ENCODE measurements at places on chromosomes 4 and X.

- no peak for DNase-seq
Observed at GRCh38 chr4:123786920-123787319, 390.3 kb downstream of the SPRY1 start.

DNA sequence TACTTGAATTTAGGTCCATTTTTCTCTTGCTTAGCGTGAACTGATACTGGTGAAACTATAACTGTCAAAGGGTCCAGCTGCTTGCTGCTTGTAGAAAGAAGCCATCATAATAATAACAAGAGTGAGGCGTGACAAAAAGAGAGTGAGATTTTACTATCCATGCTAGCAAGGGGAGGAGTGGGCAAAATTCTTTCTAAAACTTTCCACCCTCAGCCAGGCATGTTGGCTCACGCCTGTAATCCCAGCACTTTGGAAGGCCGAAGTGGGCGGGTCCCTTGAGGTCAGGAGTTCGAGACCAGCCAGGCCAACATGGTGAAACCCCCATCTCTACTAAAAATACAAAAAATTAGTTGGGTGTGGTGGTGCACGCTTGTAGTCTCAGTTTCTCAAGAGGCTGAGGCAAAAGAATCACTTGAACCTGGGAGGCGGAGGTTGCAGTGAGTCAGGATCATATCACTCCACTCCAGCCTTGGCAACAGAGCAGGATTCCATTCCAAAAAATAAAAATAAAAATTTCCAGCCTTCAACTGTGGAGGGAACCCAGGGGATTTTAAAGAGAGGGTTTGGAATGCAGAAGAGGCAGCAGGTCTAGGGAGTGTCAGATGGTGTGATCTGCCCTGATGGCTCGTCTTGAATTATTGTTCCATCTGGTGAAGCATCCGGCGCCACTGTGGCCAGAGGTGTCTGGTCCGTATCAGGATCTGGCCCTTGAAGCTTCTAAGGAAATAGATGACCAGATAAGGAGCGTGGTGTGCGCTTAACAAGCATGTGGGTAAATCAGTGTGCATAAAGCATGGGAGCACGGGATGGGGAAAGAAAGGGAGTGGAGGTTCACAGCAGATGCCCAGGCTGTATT is 51.8 kb downstream of the LRP2BP start:
- no peak for DNase-seq

DNA sequence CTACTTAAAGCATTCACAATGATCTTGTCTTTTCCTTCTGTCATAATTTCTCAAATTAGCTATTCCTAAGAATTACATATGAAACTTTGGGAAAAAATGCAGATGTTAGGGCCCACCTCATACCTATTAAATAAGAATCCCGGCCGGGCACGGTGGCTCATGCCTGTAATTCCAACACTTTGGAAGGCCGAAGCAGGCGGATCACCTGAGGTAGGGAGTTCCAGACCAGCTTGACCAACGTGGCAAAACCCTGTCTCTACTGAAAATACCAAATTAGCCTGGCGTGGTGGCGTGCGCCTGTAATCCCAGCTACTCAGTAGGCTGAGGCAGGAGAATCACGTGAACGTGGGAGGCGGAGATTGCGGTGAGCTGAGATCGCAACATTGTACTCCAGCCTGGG is 158.4 kb upstream of the TLL1 start:
- DNase-seq = no peak

- DNase-seq = no peak
Observed at GRCh38 chr4:47913861-47914219, 543 bp downstream of the NFXL1 start.

GRCh38 chr4:6264225-6264540 is 5.5 kb upstream of the WFS1 start:
- no peak for DNase-seq

DNA sequence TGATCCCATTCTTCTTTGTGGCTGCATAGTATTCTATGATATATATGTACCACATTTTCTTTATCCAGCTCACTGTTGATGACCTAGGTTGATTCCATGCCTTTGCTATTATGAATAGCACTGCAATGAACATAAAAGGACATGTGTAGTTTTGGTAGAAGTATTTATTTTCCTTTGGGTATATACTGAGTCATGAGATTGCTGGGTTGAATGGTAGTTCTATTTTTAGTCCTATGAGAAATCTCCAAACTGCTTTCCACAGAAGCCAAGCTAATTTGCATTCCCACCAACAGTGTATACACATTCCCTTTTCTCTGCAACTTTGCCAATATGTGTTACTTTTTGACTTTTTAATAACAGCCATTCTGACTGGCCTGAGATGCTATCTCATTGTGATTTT is 278.3 kb downstream of the PCDH18 start:
- no peak for DNase-seq

GRCh38 chrX:9786798-9787635 is 788 bp downstream of the SHROOM2 start:
- DNase-seq = no peak

- DNase-seq = no peak
Observed at GRCh38 chrX:21683941-21684340, 25.8 kb upstream of the KLHL34 start.

DNA sequence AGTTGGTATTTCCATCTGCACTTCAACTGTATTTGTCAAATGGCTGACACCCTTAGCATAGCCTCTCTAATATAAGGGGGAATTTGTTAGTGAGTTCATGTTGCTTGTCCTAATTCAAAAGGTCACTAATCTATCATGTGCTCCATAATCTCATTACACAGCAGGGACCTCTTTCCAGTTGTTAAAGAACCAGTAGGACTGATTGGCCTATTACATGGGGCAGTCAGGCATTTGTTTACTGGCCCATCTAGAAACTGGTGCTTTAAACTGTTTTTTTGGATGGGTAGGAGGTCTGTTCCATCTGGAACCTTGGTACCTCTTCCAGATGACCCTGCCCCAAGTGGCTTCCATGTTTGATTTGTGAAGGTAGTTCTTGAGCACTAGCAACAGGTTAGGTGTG is 11.4 kb downstream of the ANK2 start:
- DNase-seq = no peak

- DNase-seq = no peak
Observed at GRCh38 chr4:2793586-2794485, 951 bp downstream of the SH3BP2 start.

- no peak for DNase-seq
Observed at GRCh38 chr4:183284965-183285364, 35.1 kb downstream of the CLDN22 start.

DNA sequence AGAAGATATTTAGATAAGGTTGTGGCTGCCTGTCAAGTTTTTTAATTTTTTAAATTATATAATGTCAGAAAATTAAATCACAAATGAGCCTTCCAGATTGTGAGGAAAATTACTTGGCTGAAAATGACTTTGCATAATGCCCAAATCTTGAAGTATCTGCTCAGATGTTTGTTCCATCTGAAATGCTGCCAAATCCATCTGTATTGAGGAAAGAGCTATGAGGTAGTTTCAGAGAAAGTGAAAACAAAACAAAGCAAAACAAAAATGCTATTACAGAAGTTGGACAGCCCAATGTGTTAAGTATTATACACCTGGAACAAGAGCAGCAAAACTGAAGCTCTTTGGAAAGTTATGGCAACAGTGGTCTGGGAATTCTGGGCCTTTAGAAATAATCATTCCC is 23.3 kb upstream of the GUCY1B1 start:
- DNase-seq = no peak

DNA sequence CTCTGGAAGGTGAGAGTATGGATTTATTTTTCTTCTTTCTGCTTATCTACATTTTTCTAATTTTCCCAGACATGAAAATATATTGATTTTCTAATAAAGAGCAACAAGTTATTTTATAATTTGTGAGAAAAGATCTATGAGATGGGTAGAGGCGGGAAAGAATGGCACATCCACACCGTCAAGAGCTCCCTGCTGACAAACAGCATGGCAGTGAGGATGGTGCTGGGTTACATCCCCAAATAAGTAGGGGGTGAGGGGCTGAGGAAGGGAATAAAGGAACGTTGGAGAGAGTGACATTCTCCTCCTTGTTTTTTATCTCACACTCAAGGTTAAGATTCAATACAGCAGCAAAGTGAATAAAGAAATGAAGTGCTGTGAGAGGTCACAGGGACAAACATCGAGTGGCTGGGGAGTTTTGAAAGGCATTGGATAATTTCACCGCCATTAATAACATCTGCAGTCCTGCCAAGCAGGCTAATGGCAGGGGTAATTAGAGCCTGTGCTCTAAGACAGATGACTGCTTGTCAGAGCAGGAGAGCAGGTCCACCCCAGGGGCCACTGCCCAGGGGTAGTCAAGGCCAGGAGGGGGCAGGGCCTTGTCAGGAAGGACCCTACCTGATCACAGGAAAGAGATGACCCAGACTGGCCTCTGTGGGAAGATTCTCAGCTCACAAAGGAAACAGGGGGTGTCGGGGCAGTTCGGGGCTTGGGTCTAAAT is 323.8 kb downstream of the FBXW7 start:
- DNase-seq = no peak

DNA sequence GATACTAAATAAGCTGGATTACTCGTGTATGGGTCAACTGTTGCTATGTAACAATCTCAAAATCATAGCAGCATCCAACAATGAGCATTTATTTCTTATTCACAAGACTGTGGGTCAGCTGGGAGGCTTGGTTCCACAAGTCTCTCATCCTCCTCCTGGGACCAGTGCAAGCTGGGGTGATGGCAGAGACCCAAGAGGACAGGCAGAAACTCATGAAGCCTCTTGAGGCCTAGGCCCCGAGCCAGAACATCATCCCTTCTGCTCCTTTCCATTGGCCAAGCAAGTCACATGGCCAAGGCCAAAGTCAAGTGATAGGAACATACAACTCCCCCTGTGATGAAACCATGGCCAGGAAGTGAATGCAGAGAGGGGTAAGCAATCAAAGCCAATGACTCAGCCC is 422.1 kb downstream of the BCOR start:
- DNase-seq = no peak

DNA sequence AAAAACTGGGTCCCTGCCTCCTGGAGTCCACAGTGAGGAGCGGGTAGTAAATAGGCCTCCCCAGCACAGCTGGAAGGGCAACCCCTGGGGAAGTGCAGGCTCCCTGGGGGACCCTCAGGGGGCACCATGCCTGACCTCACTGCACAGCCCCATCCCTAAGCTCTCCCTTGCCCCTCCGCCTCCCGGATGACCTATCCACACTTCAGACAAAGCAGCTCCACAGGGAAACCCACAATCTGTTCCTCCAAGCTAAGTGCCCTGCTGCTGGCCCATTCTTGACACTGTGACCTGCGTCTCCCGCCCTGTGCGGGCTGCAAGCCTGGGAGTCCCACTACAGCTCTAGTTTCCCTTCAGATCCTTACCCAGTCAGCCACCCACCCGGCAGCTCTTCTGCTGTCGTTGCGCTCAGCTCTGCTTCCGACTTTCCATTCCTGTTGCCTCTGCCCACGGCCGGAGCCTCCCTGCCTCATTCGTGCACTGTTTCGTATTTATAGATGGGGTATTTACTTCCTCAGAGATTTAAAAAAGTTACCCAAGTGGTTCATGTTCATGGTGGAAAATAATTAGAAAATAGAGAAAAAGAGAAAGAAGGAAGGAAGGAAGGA is 47.0 kb upstream of the STOX2 start:
- DNase-seq = no peak

- DNase-seq = no peak
Observed at GRCh38 chr4:165489786-165490185, 111.0 kb downstream of the CPE start.

DNA sequence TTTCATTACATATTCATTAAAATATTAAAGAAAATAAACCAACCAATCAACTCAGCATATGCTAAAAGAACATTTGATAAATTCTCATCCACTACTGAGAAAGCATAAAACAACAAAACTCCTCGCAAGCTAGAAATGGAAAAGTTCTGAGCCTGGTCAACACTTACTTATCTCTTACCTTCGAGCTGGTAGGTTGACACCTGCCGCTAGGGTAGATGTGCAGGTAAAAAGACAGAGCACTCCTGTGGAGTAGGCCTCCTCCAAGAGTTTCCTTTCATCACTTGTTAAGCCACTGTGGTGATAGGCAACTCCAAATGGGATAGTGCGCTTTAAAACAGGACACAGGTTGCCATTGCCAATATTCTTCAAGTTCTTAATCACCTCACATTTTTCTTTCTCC is 18.9 kb downstream of the HELQ start:
- DNase-seq = no peak

DNA sequence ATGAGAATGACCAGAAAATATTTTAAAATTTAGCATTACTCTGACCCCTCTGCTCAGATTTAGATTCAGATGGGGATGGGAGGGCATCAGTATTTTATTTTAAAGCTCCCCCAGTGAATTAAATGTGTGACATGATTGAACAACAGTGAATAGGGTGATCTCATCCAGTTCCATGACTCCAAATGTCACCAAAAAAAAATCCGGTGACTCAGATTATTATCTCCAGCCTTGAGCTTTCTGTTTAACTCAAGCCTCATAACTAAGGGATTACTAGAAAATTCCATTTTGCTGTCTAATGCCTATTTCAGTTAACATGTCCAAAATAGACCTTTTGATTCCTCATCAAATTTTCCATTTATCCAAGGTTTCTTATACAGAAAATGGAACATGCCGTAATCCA is 121.8 kb upstream of the TMEM47 start:
- no peak for DNase-seq

- DNase-seq = no peak
Observed at GRCh38 chr4:122673252-122673651, 52.4 kb upstream of the IL21 start.

DNA sequence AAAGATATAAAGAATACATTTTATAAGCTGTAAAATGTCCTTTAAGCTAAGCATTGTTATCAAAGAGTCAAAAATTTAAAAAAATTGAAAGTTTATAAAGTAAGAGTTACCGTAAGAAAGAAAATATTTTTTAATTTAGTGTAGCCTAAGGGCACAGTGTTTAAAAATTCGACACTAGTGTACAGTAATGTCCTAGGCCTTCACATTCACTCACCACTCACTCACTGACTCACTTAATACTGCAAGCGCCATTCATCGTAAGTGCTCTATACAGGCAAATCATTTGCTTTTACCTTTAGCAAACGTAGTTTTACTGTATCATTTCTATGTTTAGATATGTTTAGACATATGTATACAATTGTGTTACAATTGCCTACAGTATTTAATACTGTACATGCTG is 20.2 kb downstream of the GLRA3 start:
- no peak for DNase-seq

DNA sequence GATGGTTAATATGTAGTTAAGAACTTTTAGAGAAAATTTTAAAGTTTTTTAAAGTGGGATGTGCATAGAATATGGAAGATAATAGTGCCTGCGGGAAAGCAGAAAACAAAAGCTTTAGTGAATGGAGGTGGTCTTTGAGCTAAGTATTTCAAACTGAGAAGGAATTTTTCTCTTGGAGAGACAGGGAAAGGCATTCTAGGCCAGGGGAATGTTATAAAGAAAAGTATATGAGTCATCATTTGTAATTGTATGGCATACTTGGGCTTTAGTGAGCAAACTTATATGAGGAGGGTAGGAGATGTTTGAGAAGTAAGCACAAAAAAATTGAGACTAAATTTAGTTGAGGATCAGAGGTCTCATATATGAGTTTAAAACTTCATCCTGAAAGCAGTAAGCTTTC is 467.0 kb downstream of the PPARGC1A start:
- DNase-seq = no peak

GRCh38 chrX:110914281-110914680 is 118.7 kb upstream of the CHRDL1 start:
- DNase-seq = no peak

- DNase-seq = no peak
Observed at GRCh38 chr4:6546681-6547447, 28.1 kb upstream of the MAN2B2 start.
